Stimulated activated naive CD4-positive, alpha-beta T cell treated with Interleukin-2 at 50 U/mL for 16 hours (primary cell): ENCODE measurements at places on chromosomes 2 and 18.

- DNase-seq, result no peak
Measured at GRCh38 chr2:214492152-214492551, 81.3 kb downstream of the VWC2L start.

- no peak for DNase-seq
Measured at GRCh38 chr2:34652636-34653035, 1053.5 kb upstream of the FAM98A start.

- DNase-seq, result no peak
Measured at GRCh38 chr2:168652997-168653921, 149.2 kb upstream of the NOSTRIN start.

DNA sequence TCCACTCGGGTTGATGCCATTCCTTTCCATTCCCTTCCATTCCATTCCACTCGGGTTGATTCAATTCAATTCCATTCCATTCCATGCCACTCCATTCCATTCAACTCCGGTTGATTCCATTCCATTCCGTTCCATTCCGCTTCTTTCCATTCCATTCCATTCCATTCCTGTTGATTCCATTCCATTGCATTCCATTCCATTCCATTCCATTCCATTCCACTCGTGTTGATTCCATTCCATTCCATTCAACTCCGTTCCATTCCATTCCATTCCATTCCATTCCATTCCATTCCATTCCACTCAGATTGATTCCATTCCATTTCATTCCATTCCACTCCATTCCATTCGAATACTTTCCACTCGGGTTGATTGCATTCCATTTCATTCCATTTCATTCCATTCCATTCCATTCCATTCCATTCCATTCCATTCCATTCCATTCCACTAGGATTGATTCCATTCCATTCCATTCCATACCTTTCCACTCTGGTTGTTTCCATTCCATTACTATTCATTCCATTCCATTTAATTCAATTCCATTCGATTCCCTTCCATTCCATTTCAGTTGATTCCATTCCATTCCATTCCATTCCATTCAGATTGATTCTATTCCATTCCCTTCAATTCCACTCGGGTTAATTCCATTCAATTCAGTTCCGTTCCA, 1141.8 kb downstream of the RPIA start:
- DNase-seq, result no peak

- peak; percentile 42 for DNase-seq
Measured at GRCh38 chr2:68251855-68252399, 405 bp downstream of the PPP3R1 start.

DNA sequence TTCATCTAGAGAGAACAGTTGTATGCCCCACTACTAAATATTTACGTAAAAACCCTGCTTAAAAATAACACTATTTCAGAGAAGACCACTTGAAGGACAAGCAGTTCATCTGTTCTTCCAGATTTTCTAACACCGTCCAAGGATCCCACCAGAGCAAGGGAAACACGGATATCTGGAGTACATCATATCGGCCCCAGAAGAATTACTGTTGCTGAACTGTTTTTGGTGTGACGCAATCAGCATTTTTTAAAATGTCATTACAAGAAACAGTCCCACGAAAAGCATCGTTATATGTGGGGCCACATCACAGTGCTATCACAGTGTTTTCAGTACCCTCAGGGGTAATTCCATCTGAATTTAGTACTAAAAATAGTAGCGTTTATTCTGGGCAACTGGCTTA, 134.5 kb upstream of the PKDCC start:
- DNase-seq, result no peak
